Stimulated activated CD8-positive, alpha-beta memory T cell treated with anti-CD3 and anti-CD28 coated beads, Interleukin-15, amount 100 ng/mL, for 4 hours (primary cell): ENCODE measurements at places on chromosomes 6 and 20.

DNA sequence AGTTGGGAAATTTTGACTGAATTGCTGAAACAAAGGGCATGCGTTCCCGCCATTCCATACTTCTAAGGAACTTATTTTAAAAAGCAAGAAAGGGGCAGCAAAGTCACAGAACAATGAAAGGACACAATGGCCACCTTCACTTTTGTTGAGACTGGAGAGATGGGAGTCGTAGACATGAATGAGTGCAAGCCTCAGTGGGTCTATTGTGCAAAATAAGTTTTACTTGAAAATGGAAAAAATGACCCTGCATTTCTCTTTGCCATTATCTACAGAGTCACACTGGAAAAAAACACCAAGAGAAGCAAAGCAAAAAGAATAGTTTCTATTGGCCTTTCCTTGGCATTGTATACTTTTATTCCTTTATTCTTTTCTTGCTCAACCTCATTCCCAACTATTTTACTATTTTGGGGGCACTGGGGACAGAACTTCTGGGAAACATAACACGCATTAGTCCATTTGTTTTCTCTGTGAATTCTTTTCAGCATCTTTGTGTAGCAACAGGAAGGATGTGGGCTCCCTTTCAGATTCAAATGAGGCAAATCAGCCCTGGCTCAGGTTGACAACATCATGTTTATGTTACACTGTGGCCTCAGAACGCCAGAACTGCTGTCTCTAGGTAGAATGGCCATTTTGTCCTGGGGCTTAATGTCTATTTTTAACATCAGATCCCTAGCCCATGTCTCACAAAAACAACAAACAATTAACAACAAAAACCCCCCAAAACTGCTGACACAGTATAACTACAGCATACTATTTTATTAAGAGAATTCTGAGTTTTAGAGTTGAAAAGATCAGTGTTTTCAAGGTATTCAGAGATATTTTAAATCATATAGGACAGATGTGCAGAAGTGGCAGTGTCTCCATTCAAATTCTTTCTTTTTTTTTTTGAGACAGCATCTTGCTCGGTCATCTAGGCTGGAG is 122.2 kb downstream of the FYN start:
- peak; percentile 41 for DNase-seq

- no peak for DNase-seq
Measured at GRCh38 chr6:94468830-94469229, 1049.5 kb upstream of the EPHA7 start.

DNA sequence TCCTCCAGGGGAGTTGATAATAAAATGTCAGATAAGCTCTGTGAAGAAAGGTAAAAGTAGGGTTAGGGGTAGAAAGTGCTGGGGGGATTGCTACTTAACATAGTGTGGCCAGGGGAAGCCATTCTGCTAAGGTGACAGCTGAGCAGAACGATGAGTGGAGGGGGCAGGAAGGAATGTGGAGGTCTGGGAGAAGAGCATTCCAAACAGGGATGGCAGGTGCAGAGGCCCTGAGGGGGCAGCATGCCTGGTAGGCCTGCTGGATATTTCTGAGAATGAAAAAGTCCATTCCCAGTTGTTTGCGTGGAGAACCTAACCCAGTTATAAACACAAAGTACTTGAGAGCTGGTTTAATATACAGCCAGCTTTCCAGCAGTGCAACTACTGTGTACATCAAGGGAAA is 9.3 kb downstream of the GFRA4 start:
- DNase-seq, result no peak

- DNase-seq, result no peak
Measured at GRCh38 chr6:5634525-5634924, 372.2 kb downstream of the NRN1 start.

DNA sequence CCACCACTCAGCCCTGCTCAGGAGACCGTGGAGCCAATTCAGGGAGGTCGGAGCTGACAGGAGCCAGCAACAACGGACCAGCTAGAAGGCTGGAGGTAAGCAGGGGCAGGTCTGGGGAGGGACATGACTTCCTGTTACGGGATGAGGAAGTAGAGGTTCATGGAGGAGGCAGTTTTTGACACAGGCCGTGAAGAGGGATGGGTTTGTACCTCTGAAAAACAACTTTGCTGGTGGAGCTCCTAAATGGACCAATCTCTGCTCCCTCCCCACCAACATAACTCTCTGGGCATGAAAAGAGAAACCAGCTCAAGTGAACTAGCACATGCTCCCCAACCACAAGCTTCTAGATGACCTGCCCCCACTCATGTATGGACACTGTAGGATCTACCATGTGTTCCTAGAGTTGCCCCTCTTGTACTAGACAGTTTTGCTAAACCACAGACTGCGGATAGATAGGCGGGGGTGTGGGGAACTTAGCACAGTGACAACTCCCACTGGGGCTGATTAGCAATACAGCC is 31.4 kb downstream of the RALGAPA2 start:
- DNase-seq, result no peak

GRCh38 chr6:63677282-63677681 is 41.7 kb downstream of the PHF3 start:
- no peak for DNase-seq

GRCh38 chr6:138659998-138660397 is 113.6 kb upstream of the CCDC28A start:
- DNase-seq, result no peak

- DNase-seq, result no peak
Measured at GRCh38 chr6:55868771-55869479, 6.5 kb downstream of the BMP5 start.

DNA sequence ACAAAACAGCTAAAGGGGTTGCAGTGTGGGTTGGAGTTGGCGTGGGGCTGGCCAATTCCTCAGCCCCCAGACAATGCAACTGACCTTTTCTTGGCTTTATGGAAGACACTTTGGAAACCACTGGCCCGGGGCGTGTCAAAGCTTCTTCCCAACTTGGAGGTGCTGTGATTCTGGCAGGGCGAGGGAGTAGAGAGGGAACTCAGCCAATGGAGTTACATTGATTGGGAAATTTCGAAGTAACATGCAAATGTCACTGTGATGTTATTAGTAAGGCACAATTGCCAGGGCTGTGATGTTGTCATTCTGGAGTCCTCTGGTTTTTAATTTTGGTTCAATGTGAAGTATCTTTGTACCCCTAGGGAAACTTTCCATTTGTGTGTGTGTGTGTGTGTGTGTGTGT is 41.5 kb upstream of the EPB41L1 start:
- DNase-seq, result no peak

GRCh38 chr6:98215531-98215930 is 618.8 kb upstream of the POU3F2 start:
- DNase-seq, result no peak

DNA sequence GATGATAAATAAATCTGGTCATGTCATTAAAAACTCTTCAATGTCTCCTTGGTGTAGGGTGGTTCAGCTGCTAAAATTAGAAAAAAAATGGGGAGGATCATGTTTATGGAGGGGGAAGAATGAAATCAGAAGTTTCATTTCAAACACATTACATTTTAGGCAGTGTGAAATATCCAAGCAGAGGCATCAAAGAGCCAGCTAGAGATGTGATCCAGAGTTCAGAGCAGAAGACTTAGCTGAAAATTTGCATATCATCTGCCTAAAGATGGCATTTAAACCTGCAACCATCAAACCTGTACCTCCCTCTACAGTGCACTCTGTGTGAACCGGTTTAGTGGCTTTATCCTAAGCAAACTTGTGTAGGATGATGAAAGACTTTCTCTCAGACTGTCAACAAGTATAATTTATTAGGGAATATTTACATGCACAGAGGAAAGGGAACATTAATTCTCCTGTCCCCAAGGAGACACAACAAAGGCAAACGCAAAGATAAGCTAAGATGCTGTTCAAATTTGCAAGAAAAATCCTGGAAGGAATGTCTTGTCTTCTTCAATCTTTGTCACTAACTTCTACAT is 84.8 kb upstream of the PLEKHG1 start:
- no peak for DNase-seq

GRCh38 chr6:109297406-109298110 is 84.7 kb downstream of the CD164 start:
- no peak for DNase-seq

DNA sequence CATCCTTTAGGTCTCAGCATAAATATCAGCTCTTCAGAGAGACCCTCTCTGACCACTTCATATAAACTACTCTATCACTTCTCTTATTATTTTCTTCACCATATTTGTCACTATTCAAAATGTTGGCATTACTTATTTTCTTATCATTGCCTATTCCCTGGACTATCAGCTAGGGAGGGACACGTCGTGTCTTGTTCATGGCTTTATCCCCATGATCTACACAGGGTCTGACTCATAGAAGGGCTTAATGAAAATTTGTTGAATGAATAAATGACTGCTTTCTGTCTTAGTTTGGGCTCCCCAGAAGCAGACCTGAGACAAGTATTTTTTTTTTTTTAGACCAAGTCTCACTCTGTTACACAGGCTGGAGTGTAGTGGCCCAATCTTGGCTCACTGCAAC is 3.0 kb upstream of the CDK5RAP1 start:
- no peak for DNase-seq

- no peak for DNase-seq
Measured at GRCh38 chr6:548091-548490, 108.8 kb downstream of the HUS1B start.

GRCh38 chr20:62581806-62582205 is 60.5 kb upstream of the SLCO4A1 start:
- no peak for DNase-seq

DNA sequence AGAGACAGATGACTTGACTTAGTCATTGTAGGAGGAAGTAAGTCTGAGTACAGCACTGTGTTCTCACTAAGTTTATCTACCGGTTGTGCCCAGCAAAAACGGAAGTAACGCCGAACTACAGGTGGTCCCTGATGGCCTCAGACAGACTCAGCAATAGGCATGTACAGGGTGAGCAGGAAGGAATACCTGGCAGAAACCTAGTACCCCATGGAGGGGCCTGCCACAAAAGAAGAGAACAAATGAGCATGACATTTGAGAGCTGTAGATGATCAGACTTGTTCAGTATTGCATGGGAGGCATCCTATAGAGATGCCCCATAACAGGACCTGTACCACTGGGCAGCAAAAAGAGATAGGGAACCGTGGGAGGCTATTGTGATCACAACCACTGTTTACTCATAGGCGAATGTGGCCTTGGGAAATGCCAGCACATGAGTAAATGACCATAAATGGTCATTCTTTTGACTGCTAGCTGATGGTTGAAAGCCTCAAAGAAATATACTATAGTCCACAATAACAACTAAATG is 106.4 kb upstream of the TAB2 start:
- no peak for DNase-seq

DNA sequence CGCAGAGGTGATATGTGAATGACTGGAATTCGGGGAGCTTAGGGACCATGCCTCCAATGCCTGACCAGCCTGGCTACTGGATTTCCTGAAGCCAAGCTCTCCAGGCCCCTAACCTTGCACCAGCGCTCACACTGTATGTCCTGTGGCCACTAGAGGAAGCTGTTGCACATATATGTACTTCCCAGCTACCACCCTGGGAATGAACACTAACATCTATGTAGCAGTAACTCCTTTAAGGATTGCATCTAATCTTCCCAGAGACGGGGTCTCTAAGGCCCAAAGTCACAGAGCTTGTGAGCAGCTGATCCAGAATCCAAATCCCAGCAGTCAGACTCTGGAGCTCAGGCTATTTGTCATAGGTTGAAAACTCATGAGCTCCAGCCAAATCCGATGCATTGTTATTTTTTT is 20.4 kb upstream of the BPIFB1 start:
- DNase-seq, result no peak

- DNase-seq, result no peak
Measured at GRCh38 chr6:116165596-116165995, 39.7 kb upstream of the COL10A1 start.

- DNase-seq, result no peak
Measured at GRCh38 chr6:117974914-117975627, 68.0 kb downstream of the SLC35F1 start.

GRCh38 chr6:90140683-90141082 is 156.0 kb downstream of the BACH2 start:
- DNase-seq, result no peak

- DNase-seq, result no peak
Measured at GRCh38 chr6:166595949-166596348, 9.5 kb upstream of the RAMACL start.

DNA sequence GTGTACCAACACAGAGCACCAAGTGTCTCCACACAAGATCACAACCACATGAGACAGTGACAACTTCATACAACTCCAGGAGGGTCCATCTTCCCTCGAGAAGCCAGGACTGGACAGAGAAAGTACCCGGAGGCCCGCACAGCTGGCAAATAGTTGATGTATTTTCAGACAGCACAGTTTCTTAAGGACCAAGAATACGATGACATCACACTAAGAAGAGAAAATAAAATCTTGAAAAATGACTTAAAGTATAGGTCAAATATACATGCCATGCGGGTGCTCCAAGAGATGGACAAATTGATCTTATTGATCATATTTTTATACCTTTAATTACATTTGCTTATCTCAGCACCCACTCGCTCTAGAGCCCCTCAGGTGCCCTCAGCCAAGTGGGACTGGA is 145.5 kb downstream of the RNASET2 start:
- DNase-seq, result no peak

GRCh38 chr6:35906499-35906846 is 14.4 kb downstream of the SRPK1 start:
- no peak for DNase-seq

DNA sequence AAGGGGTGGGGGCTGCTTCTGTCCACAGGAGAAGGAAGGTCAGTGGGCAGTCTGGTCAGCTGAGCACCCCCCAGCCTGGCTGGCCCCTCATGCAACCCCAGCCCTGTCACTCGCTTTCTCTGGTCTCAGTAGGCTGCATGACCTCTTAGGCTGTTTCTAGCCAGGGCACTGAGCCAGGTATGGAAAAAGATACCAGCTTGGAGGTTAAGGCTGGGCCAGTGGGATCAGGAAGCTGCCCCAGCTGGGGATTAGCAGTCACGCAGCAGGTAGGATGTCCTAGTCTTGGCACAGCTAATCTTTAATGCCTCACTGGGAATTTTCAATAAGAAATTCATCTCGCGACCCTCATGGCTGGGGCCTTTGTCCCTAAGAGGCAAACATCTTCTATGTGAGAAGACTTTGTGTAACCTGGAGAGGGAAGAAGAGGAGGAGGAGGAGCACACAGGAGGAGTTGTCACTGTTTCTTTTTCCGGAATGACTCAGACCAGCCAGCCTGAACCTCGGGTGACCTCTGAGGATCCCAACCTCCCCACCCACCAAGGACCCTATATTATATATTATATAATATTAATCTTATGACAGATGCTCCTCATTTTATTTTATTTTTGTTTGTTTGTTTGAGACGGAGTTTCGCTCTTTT is 2.4 kb upstream of the BPIFA2 start:
- DNase-seq, result no peak

- no peak for DNase-seq
Measured at GRCh38 chr6:149906405-149906804, 8.5 kb upstream of the RAET1E start.
